SK-N-SH (cell line): ENCODE measurements at places on chromosomes 2 and 18. TPM values are rescaled to one million over a fixed set of nuclear protein-coding genes. Genes with fewer than 3 reads are reported as not detected.

DNA sequence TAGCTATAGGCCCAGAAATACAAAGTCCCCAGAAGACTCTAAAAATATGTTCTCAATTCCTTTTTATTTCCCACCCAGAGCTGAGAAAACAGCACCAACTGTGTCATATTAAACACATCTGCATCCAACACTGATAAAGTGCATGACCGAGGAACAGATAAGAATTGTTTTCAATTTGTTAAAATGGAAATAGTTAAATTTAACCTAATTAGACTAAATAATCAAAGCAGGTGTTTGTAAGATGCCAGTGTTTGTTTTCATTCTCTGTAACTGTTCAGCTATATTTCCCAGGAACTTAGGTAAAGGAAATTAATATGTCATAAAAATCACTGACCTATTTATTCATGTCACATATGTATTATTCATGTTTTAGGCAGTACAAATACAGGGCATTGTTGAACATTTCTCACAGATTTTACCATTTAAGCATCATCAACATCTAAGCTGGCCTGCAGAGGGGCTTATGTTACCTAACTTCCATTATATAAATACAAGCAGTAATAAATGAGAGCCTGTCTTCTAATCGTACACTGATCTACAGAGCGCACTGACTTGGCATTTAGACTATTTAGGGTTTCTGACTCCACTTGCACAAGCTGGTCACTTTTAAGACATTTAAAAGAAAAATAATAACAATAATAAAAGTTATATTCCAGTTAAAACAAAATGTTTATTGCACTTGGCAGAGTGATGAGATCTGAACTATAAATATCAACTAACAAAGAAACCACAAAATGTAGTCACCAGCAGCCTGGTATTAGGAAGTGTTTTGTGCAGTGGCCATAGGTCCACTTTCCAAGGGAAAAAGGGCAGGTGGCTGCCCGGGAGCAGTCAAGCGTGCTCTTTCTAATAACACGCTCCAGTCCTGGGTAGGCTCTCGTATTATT lies 86.6 kb upstream of the ZFP36L2 start:
- DNase-seq, result peak; percentile 49

DNA sequence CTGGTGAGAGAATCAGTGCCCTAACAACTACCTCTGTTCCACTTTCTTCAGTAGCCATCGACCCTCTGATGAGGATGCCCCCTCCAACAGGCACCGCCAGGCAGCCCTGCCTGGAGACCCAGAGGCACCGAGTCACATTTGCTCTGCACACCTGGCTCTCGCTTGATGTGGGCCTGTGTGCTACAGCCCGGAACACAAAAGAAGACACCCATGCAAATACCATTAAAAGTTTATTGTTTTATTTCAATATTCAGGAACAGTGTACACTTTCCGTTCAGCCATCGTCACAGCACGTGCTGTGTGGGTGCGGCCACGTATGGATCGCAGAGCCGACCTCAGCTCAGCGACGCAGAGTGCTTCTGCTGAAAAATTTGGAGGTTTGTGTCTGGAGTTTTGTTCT lies 154.0 kb downstream of the MBP start:
- DNase-seq, result no peak

CLEC4F gene
- 0.12 and 0.21 TPM in 2 replicates for polyA plus RNA-seq

TMEFF2 gene
- polyA plus RNA-seq, result 5.4 and 5.8 TPM in 2 replicates

- no peak for DNase-seq
These were observed 325.5 kb upstream of the MEIS1 start for GRCh38 chr2:66109419-66109818.

GRCh38 chr2:122908159-122908558 lies 1116.9 kb upstream of the CNTNAP5 start:
- DNase-seq, result peak; percentile 4

- DNase-seq, result no peak
These were observed 14.8 kb downstream of the LPIN1 start for GRCh38 chr2:11761259-11761658.

DNA sequence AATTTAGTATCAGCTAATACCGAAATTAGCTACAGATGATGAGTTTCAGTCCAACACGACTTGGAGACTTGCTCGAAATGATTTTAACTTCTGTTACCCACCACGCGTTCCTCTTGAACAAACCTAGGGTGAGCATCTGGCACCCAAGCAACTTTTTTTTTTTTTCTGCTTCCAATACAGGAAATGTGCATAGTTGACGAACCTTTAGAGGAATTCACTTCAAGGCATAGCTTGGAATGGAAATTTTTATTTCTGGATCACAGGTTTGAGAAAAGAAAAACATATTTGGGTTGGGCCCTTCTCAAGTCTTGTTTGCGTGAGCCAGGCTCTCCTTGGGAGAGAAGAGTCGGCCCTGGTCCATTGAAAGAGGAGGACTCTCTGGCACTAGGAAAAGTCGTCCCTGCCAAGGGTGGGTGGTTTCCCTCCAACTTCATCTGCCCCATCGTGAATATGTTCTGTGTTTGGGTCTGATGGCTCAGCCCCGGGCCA lies 37.4 kb upstream of the RPL31 start:
- DNase-seq, result no peak

PIEZO2 gene
- not detected in 2 replicates for polyA plus RNA-seq

GRCh38 chr2:236824836-236825235 lies 255.2 kb downstream of the ACKR3 start:
- no peak for DNase-seq

GRCh38 chr2:215712871-215713790 lies 277.3 kb upstream of the FN1 start:
- DNase-seq, result no peak

GRCh38 chr2:229071292-229071976 lies 199.7 kb downstream of the PID1 start:
- no peak for DNase-seq

DNA sequence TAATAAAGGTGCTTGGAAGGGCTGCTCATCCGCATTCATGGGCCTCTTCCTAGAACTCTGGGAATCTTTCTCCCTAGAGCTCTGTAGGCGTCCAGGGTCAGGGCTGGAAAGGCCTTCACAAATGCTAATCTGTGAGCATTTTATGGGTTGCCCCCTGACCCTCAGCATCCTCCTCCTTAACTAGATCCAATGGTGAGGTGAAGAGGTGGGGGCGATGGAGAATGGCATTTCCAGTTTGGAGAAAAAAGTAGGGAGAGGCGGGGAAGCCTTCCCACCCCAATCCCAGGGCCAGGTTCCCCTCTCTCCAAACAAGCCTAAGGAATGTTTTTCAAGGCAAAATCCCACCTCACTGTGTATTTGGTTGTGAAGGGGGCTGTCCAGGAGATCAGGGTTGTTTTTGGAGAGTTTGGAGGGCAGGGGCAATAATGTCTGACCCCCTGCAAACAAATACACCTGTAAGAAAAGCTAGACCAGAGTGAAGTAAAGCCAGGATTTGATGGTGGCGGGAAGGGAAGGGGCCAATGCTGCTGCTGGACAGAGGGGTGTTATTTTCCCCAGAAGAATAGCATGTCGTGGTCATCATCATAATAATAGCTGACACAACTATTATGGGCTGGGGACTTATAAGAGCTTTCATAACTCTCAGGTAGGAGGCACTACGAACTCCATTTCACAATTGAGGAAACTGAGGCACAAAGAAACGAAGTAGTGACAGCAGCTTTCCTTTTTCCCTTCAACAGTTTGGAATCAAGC lies 1.4 kb upstream of the MYCN start:
- no peak for DNase-seq

DNA sequence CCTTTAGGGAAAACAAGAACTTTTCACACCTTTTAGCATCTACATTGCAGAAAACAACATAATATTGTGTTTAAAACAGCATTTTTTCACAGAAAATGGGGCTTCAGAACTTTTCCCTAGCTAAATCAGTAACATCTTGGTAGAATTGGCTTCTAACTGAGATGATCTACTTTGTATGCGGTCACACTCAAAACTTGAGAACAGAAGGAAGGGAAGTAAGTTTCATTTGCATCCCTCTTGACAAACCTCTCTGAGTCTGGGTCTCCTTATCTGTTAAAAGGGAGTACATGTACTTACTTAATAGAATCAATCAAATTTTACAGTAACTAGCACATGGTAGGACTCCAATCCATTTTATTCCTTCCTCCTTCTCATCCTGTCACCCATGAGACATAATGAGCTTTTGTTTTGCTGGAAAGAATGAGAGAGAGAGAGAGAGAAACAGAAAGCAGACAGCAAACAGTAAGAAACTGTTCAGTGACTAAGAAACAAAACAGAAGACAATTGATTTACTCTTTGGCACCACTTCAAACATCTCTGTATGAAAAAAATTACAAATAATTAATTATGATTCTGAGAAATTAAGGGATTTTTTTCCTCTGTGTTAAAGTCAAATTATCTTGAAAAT lies 387.3 kb downstream of the SATB2 start:
- DNase-seq, result no peak

- no peak for DNase-seq
These were observed 200.8 kb downstream of the SLC8A1 start for GRCh38 chr2:40251137-40251536.

GRCh38 chr18:6882401-6882800 lies 152.9 kb downstream of the ARHGAP28 start:
- no peak for DNase-seq

DNA sequence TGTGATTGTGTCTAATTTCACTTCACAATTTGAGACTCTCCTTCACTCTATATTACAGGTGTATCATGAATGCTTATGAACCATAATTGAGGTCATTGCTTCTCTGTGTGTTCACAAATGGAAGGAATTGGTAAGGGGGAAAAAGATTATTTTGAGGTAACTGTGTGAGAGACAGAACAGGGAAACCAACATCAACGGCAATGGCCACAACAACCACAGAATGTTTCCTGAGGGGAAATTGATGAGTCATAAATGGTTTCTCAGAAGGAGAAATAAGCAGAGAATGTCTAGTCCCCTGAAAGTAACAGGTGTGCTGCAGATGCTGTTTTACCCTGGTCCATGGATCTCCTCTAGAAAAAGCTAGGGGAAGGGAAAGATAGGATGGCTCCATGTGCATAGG lies 361.2 kb upstream of the GALNT5 start:
- DNase-seq, result no peak

- no peak for DNase-seq
These were observed 193.4 kb downstream of the LRRTM1 start for GRCh38 chr2:80111185-80111584.
